Aorta (tissue), 5 donors: ENCODE measurements at places on chromosomes 4 and X. TPM values are rescaled to one million over a fixed set of nuclear protein-coding genes. Genes with fewer than 3 reads are reported as not detected.

DNA sequence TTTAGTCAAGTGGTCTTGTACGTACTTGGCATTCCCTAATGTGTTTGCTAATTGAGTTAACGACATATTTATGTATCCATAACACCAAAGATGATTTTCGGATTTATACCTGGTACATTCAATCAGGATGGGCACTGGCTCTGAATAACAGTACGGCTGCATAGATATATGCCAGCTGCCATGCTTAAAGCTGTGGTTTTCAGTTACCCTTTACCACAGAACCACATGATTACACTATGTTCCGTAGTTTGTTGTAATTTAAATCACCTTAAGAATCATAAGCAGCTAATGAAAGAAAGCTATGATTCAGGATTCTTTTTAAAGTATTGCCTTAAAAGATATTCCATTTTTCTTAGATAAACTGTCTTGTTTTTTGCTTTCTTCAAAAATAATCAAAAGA, 53.6 kb downstream of the FIP1L1 start:
- no peak for DNase-seq

DNA sequence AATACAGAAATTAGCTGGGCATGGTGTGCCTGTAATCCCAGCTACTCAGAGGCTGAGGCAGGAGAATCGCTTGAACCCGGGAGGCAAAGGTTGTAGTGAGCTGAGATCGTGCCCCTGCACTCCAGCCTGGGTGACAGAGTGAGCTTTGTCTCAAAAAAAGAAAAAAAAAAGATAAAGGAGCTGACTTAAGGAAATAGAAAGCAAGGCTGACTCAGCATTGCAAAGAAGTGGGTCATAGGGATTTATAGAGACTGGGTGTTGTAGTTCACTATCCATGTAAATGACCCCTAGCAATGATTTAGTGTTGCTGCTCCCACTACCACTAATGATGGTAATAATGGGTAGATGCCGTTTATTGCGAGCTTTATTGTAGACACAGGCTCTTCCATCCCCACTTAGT, 47.6 kb downstream of the ADD1 start:
- no peak for DNase-seq

DNA sequence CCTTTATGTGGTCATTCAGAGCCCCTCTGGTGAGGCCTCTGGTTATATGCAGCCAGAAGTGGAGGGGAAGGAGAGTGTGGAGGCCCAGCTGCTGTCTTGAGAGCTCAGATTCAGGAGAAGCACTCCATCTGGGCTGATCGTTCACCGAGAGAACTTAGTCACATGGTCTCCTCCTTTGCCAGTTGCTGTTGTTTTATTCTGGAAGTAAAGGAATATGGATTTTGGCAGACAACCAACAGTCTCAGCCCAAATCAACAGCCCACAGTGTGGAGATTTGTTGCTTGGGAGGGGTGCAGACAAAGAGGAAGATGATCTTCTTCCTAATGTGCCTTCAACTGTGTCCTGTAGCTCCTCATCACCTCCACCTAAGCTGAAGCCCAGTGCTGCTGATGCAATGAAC, 355.4 kb downstream of the ANK2 start:
- no peak for DNase-seq

DNA sequence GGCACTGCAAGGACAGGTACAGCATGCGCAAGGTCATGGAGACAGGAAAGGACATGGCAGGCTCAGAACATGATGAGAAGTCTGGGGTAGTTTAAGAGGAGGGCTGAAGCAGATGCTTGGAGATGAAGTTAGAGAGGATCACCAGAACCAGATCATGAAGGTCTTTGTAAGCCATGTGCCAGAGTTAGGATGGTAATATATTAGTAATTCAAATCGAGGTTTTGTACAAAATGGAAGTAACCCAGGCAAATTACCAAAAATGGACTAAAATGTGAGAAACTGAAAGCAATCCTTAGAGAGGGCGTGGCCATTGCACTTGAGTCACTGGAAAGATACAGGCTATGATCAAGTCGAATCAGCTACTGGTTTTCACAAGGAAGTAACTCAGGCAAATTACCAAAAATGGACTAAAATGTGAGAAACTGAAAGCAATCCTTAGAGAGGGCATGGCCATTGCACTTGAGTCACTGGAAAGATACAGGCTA, 13.5 kb downstream of the RXFP1 start:
- no peak for DNase-seq

- DNase-seq, result peak; percentile 58
Observed at GRCh38 chr4:13627178-13627605, 333 bp downstream of the BOD1L1 start.

GRCh38 chr4:159944477-159944876, 841.6 kb downstream of the RAPGEF2 start:
- no peak for DNase-seq

PCYT1B gene
- 0.96 TPM for total RNA-seq

MAGEB3 gene
- total RNA-seq, result not detected

C4orf36 gene
- 1.2 TPM for total RNA-seq
